Activated T-helper 2 cell treated with anti-CD3 and anti-CD28 coated beads, Interferon-gamma antibody, Interleukin-2, Interleukin-4, amounts not matched to agents 10 μg/mL and 5 μg/mL and 100 μg/mL, durations not matched to agents 14 hours and 24 hours and 36 hours (primary cell): ENCODE measurements at places on chromosomes 4 and X.

DNA sequence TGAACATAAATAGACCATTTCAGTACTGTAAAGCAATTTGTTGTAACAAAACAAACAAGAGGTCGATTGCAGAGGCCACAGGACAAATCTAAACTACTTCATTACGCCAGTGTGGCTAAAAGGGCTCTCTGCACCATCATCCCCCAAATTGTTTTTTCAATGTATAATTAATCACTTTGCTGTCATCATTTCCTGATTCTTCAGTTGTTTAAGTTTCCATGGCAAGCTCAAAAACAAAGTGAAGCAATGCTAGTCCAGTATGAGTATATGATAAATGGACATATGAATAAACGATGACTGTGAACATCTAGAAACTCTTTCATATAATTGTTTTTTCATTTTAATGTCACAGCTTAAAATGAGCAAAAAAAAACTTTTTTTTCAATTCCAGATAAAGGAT is 235.4 kb upstream of the FGF13 start:
- no peak for DNase-seq

GRCh38 chr4:37881811-37882210 is 9.1 kb upstream of the TBC1D1 start:
- no peak for DNase-seq

DNA sequence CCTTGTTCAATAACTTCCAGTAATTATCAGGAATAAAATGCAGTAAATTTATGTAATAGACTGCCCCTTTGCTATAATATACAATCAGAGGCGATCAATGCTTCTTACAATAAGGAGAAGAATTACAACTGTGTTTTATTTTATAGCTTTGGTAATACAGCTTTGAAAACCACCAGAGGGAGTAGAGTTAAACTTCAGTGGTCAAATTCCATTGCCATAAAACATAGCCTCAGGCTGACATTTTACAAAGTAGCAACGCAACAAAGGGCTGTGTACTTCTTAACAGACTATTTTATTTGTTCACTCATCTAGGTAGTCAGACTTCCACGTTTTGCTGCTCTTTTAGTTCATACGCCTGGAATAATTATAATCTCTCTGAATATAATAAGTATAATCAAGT is 58.5 kb downstream of the TEX13C start:
- DNase-seq = no peak

DNA sequence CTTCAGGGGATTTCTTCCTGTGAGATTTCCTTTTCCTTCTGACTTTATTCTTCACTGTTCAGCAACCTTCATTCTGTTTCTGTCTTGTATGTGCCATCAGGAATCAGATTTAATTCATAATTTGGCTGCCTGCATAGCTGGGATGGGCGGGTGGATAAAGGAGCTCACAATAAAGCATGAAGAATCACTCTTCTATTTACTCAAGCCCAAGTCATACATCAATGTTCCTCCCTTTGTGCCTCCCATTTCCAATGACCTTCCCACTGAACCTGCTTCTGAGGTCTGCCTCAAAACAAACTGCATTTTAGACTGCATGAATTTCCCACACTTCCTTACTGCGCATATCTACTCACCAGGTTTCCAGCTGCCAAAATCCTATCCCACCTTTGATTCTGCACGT is 14.0 kb downstream of the PDGFC start:
- DNase-seq = no peak

GRCh38 chr4:180798036-180798577 is 1445.1 kb upstream of the TENM3 start:
- no peak for DNase-seq

DNA sequence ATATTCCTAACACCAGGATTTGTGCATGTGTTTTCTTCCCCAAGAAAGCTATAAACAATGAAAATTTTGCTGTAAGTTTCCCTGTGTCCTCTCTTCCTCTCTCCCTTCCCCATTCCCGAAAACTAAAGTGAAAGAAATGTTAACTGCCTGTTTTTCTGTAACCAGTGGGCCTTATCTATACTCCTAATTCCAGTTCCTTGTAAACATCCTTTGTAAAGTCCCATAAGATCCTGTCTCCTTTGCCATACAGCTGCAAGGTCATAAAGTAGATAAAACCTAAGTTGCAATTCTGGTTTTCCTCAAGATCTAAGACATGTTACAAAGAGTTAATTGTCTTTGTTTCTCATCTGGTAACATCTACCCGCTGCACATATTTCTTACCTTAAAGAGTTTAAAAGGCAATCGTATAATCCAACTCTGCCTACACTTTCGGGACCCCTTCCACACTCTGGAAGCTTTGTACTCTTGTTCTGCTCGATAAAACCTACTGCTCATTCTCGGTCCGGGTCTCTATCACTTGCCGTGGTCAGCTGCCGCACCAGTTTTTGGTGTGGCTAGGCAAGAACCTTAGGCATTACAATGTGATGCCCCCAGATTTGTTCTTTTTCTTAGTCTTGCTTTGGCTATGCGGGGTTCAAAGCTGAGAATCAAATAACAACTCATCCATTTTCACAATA is 20.5 kb downstream of the UGT2B7 start:
- DNase-seq = no peak

- DNase-seq = no peak
Measured at GRCh38 chr4:15914736-15915135, 23.8 kb downstream of the FGFBP1 start.

DNA sequence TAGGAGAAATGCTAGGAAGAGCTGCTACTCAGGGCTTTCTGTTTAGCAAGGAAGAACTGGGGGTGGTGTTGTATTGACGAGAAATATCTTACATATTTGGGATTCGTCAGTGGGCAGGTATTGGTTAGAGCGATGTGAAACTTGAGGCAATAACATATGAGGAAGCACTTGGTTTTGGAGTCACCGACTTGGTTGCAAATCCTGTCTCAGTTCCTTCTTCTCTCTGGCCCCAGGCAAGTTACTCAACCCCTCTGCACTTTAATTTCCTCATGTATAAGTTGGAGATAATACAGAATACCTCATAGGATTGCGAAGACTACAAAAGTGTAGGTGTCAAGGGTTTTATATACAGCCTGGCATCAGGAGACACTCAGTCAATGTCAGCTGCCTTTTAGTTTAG is 34.1 kb downstream of the GPAT3 start:
- DNase-seq = no peak

DNA sequence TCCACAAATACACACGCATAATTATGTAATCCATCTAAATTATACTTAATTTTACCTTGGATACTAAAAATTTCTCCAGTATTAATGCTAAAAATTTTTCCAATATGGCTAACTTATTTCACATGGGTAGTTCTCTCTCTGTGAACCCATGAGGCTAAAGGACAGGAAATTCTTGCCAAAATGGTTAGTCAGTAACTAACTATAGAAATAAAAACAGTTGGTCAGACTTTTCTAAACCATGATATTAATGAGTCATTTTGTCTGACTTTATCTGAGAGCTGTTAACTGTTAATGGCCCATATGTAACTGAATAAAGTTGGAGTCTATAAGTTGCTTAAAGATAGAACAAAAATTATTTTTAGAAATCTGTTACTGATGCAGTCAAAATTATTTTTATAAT is 549.4 kb downstream of the TLL1 start:
- no peak for DNase-seq

GRCh38 chr4:127631420-127631819 is 1.3 kb upstream of the INTU start:
- no peak for DNase-seq

- no peak for DNase-seq
Measured at GRCh38 chrX:118259213-118259612, 86.7 kb upstream of the WDR44 start.

- DNase-seq = no peak
Measured at GRCh38 chr4:74471264-74471663, 26.3 kb downstream of the AREG start.

- DNase-seq = no peak
Measured at GRCh38 chr4:67546004-67546356, 677 bp upstream of the CENPC start.

DNA sequence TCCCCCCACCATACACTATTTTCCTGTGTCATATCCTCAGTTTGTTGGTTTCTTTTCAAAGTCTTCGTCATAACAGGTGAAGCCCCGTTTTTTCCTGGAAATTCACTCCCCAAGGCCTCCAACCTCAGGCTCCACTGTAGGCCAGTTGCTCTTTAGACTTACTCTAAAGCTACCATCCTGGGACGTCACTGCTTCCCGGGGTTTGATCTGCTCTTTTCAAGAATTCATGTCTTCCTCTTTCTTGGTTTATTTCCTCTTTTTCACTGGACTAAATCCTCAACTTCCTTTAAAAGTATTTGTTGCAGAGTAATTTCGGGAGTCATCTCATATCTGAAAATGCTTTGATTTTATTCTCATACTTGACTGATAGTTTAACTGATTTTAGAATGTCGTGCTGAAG is 6.5 kb upstream of the SERTM2 start:
- DNase-seq = no peak

- no peak for DNase-seq
Measured at GRCh38 chr4:79576429-79576753, 168.4 kb upstream of the GK2 start.

DNA sequence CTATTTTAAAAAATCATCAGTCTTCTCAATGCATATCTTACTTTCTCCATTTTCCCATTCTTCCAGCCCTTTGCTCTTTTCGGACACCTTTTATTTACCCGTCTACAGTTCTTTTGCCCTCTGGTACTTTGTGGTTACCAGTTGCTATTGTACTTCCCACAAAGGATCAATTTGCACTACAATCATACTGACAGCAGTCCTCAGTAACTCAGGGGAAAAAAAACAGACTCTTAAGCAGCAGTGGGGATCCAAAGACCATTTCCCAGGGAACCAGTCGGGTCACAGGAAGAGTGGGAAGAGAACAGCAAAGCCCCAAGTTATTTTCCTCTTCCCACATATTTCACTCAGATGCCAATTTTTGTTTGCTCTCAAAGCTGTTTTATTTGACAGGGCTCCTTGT is 23.1 kb downstream of the DMD start:
- DNase-seq = no peak

DNA sequence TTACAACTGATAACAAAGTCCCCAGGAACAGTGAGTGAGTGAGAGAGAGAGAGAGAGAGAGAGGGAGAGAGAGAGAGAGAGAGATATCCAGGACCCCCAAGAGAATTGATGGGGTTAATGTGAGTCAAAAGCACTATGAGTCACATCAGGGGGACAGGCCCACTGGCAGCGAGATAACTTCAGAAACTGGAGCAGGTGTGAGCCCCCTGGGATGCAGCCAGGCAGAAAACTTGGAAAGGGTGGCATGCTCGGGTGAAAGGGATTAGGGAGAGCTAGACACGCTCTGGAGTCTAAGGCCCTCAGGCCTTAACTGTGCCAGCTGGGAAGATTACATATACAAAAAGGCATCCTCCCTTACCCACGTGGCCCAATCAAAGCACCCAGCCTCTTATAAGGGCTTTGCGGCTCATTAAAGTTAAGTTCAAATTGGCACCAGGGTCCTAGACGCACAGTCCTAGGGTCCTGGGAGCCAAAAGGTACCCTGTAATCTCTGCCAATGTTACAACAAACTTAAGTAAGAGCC is 841 bp downstream of the ACOT9 start:
- no peak for DNase-seq

DNA sequence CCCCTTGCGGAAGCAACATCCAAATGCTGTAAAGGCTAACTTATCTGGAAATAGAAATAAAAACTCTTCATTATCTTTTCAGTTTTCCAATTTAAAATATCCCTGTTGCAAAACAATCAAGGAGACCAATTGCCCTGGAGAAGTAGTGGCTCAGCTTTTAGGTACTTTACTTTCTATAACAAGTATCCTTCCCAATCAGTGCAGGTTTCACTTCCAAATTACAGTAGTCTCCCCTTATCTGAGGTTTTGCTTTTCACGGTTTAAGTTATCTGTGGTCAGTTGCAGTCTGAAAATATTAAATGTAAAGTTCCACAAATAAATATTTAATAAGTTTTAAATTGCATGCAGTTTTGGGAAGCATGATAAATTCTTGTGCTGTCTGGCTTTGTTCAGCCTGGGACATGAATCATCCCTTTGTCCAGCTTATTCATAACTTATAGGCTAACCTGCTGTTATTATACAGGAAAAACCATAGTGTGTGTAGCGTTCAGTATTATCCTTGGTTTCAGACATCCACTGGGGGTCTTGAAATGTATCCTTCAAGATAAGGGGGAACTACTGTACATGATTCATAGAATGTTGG is 973.1 kb upstream of the GRID2 start:
- no peak for DNase-seq

- DNase-seq = no peak
Measured at GRCh38 chr4:167943872-167944505, 148.3 kb upstream of the ANXA10 start.

DNA sequence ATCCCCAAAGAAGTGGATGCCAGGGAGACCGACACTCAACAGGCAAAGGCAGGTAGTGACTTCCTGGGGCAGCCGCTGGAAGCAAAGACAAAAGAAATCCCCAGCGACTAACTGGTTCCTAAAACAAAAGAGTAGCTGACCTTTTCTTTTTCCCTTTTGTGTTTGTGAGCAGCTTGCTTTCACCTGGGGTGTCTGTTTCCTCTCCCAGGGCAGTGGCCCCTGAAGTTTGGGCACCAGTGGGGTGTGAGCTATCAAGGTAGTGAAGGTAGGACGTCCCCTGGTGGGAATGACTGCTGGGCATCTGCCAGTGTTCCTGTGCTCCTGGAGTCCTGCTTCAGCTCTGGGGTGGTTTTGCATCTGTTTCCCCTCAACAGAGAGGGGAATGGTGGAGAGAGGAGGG is 41.6 kb upstream of the STIM2 start:
- no peak for DNase-seq

GRCh38 chr4:72602396-72603376 is 33.7 kb upstream of the ADAMTS3 start:
- no peak for DNase-seq

GRCh38 chrX:9257718-9258420 is 207.0 kb upstream of the TBL1X start:
- DNase-seq = no peak

- no peak for DNase-seq
Measured at GRCh38 chr4:41883988-41884734, 51.1 kb upstream of the TMEM33 start.

DNA sequence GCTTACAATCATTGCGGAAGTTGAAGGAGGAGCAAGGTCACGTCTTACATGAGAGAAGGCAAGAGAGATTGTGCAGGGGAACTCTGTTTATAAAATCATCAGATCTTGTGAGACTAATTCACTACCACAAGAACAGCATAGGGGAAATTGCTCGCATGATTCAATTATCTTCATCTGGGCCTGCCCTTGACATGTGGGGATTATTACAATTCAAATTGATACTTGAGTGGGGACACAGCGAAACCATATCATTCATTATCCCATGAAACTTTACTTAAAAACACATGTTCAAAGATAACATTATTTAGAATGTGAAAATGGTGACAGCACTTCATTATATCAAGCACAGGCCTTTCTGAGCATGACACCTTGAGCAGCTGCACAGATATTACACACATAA is 1087.8 kb downstream of the C4orf33 start:
- DNase-seq = no peak

- DNase-seq = no peak
Measured at GRCh38 chrX:10166248-10166716, 9.5 kb downstream of the CLCN4 start.

- DNase-seq = no peak
Measured at GRCh38 chrX:46627711-46628419, 54.3 kb downstream of the CHST7 start.

- DNase-seq = no peak
Measured at GRCh38 chr4:108126806-108127205, 41.9 kb downstream of the LEF1 start.

GRCh38 chrX:151982222-151982621 is 7.7 kb upstream of the GABRE start:
- DNase-seq = no peak
